ENCODE measurements at places on chromosomes 7 and 10.

DNA sequence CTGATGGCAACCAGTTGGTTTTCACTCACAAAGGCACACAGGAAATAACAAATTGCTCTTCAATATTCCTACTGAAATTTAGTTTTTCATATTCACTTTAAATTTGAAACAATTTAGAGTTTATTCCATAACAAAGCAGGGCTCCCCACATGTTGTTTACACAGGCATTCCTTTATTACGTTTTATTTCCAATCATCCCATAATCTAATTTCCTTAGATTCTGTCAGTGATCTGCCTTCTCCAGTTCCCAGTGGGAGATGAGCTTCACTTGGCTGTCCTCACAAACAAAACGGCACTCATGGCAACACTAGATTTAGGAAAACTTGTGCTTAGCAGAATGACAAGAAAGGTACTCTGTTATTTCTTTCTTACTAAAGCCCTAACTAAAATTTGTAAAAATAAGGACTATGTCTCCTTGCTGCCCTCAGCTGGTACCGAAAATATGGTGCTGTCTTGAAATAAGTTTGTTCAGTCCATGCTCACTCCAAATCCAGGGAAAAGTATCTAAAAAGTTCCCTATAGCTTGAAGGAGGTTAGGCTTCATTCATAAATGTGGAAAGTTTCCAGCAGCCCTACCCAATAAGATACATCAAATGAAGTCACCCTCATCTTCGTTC, 23.0 kb downstream of the PHYH start:
- no peak for DNase-seq

GRCh38 chr10:31071232-31072005, 39.8 kb upstream of the ZNF438 start:
- DNase-seq: no peak

DNA sequence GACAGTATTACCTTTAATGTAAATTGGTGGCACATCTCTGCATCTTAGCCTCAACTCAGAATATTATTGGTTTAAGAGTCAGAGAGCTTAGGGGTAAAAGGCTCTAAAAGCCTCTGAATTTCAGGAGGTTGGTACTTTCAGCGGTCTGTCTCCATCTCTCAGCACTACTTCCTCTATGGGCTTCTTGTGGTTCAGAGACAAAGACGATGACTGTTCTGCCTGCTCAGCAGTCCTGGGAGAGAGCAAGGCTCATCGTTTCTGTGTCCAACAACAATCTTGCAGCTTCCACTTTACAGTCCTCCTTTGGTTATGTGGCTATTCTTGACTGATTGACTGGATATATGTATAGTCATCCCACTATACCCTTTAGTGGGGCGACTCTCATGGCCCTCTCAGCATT, 394.7 kb downstream of the AUTS2 start:
- DNase-seq: no peak

DNA sequence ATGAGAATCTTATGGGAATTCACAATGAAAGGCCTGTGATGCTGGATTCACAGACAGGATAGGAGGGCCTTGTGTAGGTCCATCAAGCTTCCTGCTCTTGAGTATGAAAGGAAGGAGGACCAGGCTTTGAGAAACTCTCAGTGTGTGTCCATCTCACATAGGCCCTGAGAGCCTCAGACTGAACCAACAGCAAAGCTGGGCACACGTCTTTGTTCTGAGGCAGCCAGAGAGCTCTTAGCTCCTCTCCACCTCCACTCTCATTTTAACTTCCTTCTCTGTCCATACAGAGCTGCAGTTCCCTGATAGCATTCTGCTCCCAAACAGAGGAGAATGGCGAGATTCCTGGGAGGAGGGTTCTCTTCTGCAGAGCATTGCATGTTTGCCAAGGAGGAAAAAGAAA, 515.6 kb downstream of the CALN1 start:
- no peak for DNase-seq

DNA sequence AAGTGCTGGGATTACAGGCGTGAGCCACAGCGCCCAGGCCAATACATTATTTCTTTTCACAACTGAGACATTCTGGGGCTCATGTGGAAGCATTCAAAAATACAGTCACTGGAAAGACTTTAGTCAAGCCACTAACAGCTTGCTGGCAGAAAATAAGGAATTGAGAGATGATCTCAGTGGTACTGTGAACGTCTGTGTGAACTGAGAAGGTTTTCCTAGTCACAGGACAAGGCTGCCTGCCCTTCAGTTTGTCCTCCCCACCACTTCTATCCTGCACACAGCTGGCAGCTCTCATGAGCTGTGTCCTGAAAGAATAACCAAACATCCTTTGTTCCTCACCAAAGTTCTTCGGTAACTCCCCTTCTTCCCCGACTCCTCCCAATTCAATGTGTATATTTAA, 31.3 kb upstream of the ITGA8 start:
- no peak for DNase-seq

GRCh38 chr7:106166651-106167342, 54.7 kb upstream of the SYPL1 start:
- no peak for DNase-seq

- DNase-seq: no peak
Measured at GRCh38 chr7:139771001-139771956, 6.5 kb downstream of the HIPK2 start.

- no peak for DNase-seq
Measured at GRCh38 chr7:103766660-103767059, 222.8 kb downstream of the RELN start.

- DNase-seq: no peak
Measured at GRCh38 chr10:100043796-100044195, 34.0 kb upstream of the DNMBP start.

GRCh38 chr10:24701447-24701846, 22.2 kb downstream of the ARHGAP21 start:
- DNase-seq: no peak

GRCh38 chr10:26690731-26691475, 6.6 kb upstream of the PDSS1 start:
- no peak for DNase-seq

DNA sequence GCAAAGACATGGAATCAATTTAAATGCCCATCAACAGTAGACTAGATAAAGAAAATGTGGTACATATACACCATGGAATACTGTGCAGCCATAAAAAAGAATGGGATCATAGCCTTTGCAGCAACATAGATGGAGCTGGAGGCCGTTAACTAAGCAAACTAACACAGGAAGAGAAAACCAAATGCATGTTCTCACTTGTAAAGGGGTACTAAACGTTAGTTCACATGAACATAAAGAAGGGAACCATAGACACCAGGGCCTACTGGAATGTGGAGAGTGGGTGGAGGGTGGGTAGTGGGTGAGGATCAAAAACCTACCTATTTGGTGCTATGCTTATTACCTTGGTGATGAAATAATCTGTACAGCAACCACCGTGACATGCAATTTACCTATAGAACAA, 78.4 kb upstream of the GSDME start:
- no peak for DNase-seq

DNA sequence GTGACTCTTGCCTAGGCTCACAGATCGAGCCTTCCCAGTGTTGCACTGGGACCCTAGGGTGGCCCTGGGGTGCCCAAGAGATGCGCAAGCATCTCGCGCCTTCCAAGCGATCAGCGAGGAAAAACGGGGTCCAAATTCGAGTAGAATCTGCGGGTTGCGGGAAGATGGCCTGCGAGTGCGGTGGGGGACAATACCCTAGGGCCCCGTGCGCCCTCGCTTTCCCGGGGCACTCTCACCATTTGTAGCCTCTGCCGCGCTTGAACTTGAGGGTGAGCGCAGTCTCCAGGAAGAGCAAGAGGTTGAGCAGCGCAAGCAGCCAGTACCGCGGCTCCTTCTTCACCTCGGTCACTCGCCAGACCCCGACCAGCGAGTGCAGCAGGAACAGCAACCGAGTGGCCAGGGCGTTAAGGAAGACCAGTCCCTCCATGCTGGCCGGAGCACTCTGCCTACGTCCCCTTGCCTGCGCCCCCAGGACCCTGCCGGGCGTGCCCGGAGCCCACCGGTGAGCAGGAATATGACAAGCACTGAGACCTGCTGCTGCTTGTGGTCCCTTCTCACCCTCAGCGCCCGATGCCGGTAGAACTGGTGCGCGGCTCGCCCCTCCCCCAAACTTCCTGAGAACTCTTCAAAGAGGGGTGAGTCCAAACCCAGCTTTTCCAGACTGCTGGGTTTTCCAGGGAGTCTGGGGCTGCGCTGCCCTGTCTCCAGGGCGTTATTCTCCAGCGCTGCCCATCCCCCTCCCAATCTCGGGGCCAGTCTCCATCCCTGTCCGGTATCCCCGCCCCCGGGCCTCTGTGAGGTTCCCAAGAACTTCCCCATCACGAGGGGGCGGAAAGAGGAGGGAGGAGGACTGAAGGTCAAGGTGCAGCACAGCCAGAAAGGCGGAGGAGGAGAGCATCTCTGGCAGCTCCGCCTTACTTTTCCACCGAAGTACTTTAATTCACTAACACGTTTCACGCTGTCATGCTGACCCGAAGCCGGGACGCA, at the start of gene TMEM26:
TSS of gene TMEM26 (minus strand) at position 727 of the 987 bp plus-strand sequence. CDS start at position 427, 300 bp downstream.
- DNase-seq: no peak

GRCh38 chr10:80132299-80133139, at the start of gene PLAC9:
PLAC9 (plus strand) TSS chr10:80132730; CDS start chr10:80132763, 33 bp downstream.
- no peak for DNase-seq

GRCh38 chr10:119633538-119634218, 17.5 kb upstream of the BAG3 start:
- DNase-seq: no peak

GRCh38 chr10:46310143-46310514, 23.3 kb downstream of the ANTXRL start:
- no peak for DNase-seq

DNA sequence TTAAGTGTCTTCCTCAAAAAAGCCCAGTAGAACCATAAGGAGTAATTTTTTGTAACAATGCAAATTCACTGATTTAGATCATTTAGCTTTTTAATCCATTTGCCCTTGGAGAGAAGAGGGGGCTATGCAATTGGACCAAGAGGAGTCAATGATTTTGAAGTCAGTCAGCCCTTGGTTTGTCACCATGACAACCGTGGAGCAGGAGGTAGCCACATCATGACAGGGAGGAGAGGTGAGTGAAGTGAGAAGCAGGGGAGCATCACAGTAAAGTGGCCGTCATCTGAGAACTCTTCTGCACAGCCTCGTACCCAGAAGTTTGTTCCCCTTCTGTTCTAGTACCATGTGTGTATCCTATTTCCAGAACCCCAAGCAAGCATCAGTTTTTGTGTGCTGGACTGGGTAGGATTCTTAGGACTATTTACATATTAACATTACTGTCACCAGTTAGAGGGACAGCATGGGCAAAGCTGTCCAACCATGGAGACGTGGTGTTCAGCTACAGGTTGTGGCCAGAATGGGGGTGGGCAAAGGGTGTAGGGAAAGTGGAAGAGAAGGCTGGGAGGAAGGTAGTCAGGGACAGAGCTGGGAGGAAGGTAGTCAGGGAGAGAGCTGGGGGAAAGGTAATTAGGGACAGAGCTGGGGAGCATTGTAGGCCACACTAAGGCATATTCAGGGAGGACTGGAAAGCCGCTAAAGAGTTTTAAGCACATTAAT, 13.1 kb downstream of the UBE3C start:
- DNase-seq: no peak

GRCh38 chr10:80855348-80855971, 317.8 kb downstream of the SH2D4B start:
- DNase-seq: no peak

- DNase-seq: no peak
Measured at GRCh38 chr7:46058086-46058823, 137.2 kb upstream of the IGFBP3 start.

DNA sequence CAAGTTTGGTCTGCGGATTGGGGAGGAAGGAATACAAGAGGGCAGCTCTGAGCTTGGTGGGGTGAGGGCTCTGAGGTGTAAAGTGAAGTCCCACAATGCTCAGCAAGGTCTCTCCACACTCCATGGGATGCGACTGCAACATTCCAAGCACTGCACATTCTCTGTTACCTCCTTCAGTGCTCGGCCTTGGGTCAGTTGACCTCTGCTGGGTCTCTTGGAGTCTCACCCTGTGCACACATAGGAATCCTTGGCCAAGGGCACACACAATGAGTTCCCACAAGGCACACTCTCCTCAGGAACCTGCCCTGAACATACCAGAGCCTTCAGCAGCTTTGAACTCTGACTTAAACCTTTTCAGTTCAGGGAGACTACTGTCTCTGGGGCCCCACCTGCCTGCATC, 2.4 kb upstream of the WDFY4 start:
- no peak for DNase-seq

DNA sequence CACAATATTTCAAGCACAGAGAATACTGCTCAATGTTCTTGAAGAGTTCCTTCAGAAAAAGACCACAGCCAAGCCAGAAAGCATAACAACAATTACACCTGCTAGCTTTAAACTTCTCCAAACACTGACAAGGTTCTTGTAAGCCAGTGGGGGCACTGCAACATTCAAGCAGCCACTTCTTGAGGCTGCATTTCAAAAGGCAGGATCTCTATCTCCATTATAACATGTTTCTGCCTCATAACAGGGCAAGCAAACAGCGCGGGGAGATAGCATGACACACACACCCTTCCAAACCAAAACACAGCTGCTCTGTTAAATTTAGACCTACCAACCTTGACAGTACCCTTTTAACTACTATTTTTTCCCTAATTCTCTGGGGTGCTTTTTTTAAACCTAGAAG, 30.8 kb downstream of the CHCHD3 start:
- no peak for DNase-seq

GRCh38 chr10:121947343-121948330, 19.8 kb upstream of the ATE1 start:
- no peak for DNase-seq

DNA sequence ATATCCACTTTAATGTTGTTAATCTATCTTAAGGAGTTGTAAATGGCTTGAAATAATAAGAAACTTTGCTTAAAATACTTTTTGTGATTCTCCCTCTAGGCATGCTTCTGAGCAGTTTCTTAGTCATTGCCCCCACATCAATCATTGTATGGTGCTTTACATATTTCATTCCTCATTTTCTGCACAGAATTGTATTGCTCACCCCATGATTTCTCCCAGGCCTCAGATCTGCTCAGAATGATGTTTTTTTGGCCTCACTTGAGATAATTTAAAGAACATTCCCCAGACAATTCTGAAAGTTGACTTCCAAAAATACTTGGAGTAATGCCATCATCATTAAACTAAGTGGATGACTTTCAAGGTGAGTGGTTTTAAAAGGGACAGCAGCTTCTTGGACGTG, 82.1 kb upstream of the PRPS1L1 start:
- no peak for DNase-seq
